Activated CD8-positive, alpha-beta memory T cell treated with anti-CD3 and anti-CD28 coated beads, Interleukin-2, amount 50 U/mL, for 4 hours (primary cell): ENCODE measurements at places on chromosomes 16 and 17.

- no peak for DNase-seq
Measured at GRCh38 chr17:80064696-80065095, 28.3 kb downstream of the CCDC40 start.

DNA sequence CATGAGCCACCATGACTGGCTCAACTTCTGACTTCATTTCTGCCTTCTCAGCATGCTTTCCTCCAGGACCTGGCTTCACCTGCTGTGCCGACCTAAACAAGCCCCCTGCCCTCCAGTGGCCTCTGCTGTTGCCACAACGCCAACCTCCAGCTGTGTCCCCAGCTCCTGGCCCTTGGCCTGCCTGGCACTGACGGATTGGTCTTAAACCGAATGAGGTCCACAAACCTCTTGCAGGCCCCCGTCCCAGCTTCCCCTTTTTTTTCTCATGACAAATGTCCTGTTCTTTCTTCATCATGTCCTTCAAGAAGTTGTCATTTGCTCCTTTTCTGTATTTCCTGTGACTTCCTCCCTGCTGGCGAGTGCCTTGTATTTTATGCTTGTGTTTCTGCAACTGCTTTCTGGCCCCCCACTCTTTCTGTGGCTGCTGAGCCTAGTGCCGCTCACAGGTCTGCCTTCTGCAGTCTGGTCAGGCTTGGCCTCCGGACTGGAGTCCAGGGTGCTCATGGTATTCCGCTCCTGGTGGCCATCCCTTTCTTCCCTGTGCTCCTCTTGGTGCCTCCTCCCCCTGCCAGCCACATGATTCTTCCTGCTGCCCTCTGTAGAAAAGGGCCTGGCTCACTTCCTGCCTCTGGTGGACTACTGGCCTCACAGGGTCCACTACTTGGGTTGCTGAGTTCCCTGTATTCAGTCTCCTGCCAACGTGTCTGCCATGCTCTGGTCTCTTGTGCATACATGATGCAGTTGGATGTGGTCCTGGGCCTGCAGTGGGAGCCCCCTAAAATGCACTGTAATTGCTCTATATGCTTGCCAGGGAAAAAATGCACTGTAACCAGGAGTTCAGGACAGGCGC is 2.9 kb downstream of the ATP6V0C start:
- DNase-seq: no peak

- DNase-seq: no peak
Measured at GRCh38 chr16:73050201-73051099, 2.5 kb upstream of the ZFHX3 start.

DNA sequence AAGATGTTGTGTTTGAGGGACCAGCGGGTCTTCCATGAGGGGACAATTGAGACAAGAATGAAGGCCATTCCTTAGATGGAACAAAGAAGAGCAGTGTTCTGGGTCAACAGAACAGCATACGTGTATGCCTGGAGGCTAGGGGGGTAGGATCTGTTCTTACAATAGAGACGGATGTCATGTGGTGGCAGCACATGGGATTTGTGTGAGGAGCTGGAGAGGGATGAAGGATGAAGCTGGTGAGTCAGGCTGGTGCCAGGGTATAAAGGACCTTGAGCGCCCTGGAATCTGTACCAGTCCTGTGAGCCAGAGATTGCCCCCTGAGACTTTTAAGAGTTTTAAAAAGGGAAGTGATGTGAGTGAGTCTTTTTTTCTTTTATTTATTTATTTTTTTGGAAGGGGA is 22.8 kb upstream of the WFDC1 start:
- DNase-seq: no peak

DNA sequence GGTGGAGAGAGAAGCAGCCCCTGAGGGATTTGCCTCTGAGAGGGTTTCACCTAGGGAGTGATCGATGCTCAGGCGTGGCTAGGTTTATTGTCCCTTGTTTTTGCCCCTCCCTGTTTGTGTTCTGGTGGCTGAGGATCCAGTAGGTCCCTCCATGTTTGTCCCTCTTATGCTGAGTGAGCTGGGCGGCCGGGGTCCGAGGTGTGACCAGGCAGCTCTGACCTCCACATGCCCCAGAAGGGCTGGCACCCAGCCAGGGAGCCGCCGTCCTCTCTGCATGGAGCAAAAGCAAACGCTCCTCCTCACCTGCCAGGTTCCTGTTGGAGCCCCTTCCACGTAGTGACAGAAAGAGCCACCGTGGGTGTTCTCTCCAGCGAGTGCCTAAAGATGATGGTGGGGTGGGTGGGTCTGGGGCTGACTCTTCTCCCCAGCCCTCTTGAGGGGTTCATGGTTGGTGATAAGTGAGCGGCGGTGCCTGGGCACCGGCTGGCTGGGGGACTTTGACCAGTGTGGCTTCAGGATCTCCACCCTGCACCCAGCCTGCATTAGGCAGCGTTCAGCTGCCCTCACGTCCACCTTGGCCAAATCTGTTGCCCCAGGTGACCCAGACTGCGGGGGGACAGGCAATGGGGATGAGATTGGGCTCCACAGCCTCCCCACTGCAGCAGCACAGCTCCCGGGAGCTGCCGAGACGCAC is 14.1 kb upstream of the NUDT16L1 start:
- DNase-seq: no peak

- no peak for DNase-seq
Measured at GRCh38 chr17:16470265-16470664, 21.7 kb downstream of the LRRC75A start.

DNA sequence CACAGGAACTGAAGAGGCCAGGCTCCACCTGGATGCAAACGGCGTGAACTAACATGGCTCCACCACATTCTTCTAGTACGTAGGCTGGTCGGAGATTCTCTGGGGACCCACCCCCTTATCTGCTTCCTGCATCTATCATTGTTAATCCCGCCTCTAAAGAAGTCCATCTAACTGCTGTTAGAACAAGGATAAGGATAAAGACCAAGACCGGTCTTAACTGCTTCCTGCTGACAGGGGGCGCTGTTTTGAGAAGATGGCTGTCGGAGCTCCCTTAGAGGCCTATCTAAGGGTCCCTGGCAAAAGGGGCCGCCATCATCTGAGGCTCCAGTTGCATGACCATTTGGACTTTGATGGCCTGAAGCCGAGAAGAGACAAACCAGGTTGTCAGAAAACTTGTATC is 25.8 kb upstream of the TNFSF12 start:
- DNase-seq: peak; percentile 36

- no peak for DNase-seq
Measured at GRCh38 chr16:74724820-74725549, 24.3 kb upstream of the MLKL start.

GRCh38 chr17:72394531-72394930 is 273.7 kb downstream of the SOX9 start:
- DNase-seq: no peak

GRCh38 chr16:80899809-80900592 is 95.6 kb upstream of the CDYL2 start:
- no peak for DNase-seq

DNA sequence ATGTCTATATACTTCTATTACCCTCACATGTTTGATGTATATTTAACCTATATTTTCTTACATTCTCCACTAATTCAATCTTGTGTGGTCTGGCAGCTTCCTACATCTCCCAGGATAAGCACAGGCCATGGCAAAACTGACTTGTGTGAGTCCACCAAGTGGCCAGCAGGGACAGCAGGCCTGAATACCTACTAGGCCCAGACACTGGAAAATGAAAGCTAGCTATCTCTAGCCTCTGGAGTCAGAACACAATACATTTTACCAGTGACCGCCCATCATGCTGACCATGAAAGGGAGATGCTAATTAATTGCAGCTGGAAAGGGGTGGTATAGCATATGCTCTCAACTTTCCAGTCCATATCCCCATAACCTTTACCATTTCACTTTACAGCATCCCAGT is 132.3 kb downstream of the PCTP start:
- no peak for DNase-seq

DNA sequence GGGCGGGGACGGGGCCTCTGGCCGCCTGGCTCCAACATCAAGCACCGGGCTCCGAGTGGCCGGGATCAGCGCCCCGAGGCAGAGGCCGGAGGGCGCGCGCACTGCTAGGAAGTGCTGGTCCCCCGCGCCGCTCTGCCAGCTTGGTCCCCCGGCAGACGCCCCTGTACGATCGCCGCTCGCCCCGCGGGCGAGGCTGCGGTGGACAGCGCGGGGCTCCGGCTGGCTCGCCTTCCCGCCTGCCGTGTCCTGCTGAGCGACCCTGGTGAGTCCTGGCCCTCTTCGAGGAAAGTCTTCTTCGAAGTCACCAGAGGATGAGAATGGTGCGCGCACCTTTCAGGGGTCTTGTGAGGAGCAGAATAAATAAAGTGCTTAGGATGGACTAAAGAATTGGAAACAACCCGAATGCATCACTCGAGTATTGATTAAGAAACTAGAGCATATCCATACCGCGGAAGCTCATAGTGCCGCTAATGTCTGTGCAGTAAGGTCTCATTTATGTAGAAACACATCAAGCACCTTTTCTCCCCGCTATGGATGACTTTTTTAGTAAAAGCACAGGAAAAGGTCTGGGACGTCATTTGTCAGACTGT is 392 bp downstream of the ZNF213 start:
- no peak for DNase-seq

- no peak for DNase-seq
Measured at GRCh38 chr17:48546924-48547807, 2.3 kb upstream of the HOXB2 start.

GRCh38 chr17:10032118-10032852 is 127.2 kb upstream of the RCVRN start:
- DNase-seq: no peak

DNA sequence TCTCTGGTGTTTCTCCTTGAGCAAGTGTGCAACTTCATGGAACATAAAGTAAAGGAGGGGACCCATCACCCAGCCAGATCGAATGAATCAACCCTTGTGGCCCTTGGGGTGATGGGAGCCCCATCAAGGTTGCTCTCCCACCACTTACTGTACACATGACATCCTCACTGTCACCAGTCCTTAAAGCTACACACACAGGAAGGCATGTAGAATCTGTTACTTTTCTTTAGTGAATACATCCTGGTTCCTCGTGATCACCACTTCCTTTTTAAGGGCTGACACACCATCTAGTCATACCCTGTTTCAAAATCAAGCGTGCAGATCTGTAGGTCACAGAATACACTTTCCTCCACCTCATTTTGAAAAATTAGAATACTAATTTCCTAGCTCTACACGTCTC is 22.6 kb upstream of the MPHOSPH6 start:
- no peak for DNase-seq

DNA sequence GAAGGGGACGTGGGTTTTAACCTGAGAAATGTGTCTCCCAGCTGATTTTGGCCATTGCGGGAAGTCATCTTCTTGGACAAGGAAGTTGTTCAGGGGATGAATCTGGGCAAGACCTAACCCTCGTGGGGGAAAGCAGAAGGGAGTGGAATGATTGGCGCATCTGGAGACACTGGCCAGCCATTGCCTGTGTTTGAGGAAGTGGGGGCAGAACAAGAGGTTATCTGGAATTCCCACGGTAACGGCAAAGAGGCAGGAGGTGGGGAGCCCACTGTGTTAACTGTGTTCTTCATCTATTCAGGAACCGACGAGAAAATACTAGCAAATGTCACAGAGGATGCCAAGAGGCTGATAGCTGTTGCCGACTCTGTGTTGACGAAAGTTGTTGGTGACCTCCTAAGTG is 66.9 kb downstream of the RNF213 start:
- DNase-seq: no peak

DNA sequence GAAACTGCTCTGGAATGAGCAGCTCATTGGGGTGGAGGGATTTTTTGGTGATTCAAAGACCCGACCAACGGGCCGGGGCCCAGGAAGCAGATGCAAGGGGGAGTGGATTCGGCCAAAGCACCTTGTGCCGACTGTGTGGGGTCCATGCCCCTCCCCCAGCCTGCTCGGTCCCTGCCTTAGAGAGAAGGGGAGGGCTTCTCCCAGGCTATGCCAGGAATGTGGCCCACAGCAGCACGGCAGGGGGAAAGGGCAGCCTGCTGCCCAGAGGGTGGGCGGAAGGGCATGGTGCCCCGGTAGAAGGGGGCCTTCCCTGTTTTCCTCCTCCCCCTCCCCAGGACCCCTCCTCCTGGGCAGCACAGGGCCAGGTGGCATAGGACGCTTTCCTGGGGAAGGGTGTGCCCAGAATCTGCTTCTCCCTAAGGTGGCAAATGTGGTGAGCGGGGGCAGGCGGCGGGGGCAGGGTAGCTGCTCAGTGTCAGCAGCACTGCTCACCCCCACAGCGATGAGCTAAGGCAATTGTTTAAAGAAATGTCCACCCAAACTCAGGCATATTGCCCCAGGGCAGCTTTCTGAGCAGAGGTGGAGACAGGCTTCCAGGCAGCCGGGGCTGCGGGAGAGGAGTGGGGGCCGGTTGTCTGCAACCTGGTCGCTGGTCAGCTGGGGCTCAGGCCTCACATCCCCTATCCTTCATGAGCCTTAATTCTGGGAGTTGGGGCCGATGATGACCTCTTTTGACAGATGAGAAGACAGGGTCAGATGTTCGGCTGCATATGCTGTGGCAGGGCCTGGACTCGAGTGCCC is 33.9 kb upstream of the MLKL start:
- no peak for DNase-seq

DNA sequence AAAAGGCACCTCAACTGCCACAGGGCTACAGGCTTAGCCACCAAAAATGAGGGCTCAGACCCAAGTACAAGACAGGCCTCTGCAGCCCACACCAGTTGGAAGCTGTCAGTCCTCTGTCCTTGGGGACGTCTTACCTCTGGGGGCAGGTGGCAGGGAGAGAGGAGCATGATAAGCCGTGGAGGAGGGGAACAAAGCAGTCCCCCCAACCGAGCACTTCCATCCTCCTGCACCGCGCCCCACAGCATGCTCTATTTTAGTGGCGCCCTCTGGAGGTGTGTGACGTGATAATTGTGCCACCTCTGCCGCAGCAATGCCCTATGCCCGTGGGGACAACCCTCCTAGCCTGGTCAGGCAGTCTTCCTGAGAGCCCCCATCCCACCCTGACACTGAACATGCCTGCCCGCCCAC is 13.6 kb downstream of the G6PC3 start:
- DNase-seq: no peak

DNA sequence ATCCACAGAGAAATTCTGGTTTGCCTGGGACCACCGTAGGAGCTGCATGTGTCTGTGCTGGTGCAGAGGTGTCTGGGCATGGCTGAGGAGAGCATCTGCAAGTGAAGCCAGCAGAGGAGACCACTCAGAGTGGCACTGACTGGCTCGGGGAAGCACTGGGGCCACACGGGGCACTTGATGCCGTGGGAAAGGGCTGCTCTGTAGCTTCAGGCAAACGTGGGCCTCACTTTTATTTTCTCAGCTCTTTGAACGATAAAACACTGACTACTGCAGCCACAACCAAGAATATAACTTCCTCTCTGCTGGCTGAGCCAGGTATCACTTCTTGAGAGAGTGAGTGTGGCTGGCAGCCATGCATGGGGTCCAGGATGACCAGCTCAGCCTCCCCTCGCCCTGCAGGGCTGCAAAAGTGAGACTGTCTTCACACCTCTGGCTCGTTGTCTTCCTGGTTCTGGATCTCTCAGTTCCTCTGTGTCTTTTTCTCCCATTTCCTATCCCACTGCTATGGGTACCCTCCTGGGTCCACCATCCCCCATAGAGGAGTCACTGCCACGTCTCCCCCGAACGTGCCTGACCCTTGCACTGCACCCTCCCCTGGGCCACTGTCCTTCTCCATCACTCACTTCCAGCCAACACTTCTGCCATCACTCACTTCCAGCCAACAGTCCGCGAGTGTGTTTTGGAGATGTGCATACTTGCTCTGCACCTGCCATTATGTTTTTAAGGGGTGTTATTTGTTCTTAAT is 201.4 kb upstream of the CHMP6 start:
- no peak for DNase-seq

GRCh38 chr16:23771642-23772041 is 16.8 kb downstream of the CHP2 start:
- DNase-seq: no peak

- no peak for DNase-seq
Measured at GRCh38 chr16:54297154-54297553, 10.6 kb upstream of the IRX3 start.
